ENCODE measurements at places on chromosomes 1 and 21.
A peak's percentile ranks its signal among the peaks of the same experiment; 100 is the strongest.

DNA sequence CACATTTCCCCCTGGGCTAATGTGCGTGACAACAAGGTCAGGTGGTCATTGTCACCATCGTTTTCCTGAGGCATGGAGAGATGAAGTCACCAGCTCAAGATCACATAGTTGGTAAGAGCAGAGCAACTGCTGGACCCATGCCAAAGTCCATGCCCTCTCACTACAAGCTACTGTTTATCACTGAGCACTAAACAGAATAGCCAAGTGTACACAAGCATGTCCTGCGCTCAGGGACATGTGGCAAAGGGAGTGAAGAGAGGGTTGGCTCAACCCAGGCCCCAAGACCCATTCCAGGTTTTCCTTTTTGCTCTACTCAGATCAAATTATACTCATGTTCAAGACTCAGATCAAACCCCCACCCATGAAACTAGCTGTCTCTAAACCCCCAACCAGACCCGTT lies 20.8 kb downstream of the LRRC52 start:
- DNase-seq: no peak

GRCh38 chr21:21236996-21237395 lies 238.8 kb downstream of the NCAM2 start:
- no peak for DNase-seq

DNA sequence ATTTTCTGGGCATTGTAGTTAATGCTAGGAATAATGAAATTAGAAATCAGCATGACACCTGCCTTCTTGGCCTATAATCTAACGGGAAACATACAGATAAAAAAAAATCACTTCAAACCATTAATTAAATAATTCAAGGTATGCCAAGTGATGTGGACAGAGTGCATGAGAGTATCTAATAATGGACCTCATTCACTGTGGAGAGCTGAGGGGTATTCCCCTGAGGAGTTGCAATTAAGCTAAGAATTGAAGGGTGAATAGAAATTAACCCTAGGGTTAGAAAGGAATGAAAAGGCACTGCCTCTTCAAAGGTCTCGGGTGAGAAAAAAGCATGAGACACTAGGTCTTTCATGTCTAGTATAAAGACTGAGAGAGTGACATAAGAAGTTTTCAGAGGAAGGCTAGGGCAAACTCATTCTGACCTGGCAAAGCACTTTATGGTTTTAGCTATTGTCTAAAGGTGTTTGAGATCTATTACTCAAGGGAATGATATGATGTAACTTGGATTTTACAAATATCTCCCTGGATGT lies 466.1 kb downstream of the KCNT2 start:
- no peak for DNase-seq

DNA sequence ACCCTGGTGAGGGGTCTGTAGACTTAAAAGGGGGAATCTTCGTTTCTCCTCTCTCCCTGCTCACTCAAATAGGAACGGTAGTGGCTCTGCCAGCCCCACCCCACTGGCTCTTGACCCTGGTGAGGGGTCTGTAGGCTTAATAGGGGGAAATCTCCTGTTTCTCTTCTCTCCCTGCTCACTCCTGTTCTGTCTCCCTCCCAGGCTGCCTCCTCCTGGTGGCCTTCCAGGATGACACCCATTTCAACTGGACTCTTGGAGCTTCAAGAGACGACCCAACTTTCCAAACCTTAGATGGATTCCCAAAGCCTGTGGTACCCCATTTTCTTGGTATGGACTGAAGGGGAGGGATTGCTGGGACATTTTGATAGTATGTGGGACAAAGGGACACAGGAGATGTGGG lies 1.4 kb upstream of the EPHB2 start:
- DNase-seq: peak; percentile 24

DNA sequence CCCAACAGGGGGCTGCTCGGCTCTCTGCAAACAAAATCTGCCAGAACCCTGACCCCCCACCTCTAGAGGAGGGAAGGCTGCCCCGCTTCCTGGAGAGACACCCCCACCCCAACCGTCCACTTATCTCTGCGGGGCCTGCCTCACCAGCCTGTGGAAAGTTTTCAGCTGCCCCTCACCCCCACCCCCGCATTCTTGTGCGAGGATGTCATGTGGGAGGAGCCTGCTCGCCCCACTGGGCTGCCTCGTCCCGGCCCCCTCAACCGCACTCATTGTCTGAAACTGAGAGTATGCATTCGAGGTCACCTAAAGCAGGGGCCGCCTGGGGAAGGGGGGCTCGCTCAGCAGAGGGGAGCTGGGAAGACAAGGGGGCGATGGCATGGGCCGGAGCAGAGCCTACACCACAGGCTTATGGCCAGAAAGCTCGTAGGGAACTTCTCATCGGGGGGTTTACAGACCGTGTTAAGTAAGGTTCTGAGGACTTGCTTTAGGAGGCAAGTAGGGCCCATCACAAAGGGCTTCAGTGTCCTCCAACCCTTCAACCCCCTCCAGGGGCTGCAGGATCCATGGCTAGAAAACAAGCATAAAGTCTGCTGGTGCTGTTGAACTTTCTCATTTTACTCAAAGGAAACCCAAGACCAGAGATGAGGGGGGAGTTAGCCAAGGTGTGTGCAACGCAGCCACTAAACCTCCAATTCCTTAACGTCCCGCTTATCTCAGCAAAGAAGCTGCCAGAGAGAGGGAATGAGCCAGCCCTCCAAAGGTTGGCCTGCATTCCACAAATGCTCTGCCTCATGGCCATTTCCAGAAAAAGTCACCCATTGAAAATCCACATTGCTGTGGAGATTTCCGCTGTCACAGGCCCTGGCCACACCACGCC lies 9.4 kb downstream of the EPHA2 start:
- peak; percentile 93 for DNase-seq

DNA sequence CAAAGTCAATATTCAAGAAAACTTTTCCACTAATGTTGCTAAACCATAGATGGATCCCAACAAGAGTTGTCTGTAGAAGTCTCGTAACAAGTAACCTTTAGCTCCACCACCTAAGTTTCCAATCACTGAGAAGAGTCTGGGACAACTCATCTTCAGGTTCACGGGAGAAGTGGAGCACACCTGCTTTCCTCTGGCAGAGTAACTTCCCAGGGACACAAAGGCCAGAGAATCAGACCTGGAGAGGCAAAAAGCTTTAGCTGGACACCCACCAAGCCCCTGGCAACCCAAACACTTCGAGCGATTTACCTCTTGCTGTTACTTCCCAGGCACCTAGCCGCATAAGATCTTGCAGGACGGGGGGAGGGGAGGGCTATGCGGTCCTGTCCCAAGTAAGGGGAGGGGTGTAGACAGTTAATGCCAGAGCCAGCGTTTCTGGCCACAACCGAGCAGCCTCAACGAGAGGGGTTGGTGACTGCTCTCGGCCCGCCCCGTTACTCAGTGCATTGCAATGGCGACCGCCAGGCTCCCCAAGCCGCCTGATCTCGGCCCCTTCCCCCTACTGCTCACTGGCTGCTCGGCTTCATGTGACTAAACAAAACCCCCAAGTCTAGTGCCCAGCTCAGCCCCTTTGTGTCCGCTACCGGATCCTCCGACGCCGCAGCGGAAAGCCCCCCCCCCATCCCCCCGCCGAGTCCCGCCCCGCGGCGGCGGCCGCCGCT lies 709 bp downstream of the ZNF644 start:
- DNase-seq: peak; percentile 68

Measured in urothelium cell line (cell line).